ENCODE measurements at places on chromosomes 7 and 10.

- no peak for DNase-seq
These were observed 156.4 kb upstream of the MTPN start for GRCh38 chr7:136133551-136133950.

DNA sequence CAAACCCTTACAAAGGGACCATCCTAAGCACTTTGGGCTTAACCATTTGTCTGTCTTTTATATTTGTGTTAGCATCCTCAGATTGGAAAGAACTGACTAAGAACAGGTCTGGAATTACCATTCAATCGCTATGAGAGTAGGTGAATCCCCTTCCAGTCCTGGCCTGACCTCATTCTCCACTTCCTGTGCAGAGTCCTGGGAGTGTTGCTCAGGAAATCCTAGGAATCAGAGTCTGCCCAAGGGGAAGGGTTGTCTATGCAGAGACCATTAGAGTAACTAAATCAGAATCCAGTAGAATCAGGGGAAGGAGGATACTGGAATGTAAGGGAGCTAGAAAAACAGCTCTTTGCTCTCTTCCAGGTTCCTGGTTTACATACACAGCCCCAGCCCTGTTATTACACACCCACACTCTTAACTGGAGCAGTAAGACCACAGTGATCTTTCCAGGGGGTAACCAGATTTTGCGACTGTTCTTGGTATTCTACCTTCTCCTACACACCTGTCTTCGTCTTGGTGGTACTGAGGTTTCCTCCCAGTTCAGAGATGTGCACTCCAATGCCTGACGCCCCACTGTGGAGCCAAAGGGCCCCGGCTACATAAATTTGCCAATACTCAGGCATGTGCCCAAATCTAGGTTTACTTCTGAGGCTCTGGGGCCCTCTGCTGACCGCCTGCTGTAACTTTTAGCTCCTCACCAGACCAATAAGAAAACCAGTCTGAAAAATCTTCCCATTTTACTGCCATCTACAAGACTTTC lies 103.7 kb downstream of the RNF216 start:
- peak; percentile 70 for DNase-seq

DNA sequence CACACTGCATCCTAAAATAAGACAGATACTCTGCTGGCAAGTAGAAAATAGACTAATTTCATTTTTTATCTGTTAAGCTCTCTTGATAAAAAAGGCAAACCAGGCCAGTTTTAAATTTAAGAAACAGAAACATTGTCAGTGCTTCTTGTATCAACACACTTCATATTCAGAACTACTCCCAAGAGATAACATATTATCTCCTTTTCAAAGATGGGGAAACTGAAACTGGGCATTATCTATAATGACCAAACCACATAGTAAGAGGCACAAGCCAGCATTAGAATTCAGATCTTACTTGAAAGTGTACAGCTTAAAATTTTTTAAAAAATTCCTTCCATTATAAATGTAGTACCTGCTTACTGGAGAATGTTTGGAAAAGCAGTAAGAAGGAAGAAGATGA lies 14.7 kb downstream of the SRI start:
- DNase-seq = no peak

DNA sequence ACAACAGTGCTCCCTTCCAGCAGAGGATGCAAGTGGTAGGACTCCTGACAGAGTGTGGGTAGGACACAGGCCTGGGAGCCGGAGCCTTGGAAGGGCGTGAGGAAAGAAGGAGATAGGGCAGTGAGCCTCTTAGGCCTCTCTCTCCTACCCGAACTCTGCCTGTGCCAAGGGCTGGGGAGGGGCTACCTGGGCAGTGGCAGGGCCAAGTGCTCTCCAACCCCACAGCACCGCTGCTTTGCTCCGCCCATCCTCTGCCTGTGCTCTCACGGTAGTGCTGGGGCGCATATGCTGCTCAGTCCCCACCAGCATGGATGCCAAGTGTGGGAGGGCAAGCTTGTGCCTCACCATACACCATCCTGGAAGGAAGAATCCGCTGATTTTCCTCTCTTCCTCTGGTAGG lies 7.5 kb downstream of the FAM131B start:
- no peak for DNase-seq

DNA sequence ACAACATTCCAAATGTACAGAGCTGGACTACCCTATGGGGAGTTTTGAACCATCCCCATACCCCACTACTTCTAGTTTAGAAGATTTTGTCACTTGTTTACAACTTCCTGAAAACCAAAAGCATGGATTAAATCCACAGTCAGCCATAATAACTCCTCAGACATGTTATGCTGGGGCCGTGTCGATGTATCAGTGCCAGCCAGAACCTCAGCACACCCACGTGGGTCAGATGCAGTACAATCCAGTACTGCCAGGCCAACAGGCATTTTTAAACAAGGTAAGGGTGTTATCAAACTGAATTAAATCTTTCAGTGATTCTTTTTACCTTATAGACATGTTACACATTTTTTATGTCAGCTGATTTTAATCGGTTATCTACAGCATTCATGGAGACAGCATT lies 41.5 kb downstream of the AHR start:
- no peak for DNase-seq

DNA sequence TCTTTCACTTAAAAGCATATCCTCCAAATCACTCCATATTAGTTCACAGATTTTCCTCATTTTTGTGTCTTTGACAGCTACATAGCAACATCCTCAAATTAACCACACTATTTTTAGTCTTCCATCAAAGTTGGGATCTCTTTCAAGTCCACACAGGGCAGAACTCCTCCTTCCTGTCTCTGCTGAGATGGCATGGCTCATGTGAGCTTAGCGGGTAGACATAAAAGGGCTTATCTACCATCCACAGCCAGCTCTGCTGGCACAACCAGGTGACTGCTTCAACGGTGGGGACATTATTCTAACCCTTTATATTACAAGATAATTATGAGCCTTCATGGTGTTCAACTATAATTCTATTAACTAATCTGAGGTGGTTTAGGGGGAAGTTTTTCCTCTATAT lies 35.5 kb downstream of the ICA1 start:
- DNase-seq = no peak

- DNase-seq = no peak
These were observed 1509.7 kb upstream of the LRRTM3 start for GRCh38 chr10:65416094-65416493.

DNA sequence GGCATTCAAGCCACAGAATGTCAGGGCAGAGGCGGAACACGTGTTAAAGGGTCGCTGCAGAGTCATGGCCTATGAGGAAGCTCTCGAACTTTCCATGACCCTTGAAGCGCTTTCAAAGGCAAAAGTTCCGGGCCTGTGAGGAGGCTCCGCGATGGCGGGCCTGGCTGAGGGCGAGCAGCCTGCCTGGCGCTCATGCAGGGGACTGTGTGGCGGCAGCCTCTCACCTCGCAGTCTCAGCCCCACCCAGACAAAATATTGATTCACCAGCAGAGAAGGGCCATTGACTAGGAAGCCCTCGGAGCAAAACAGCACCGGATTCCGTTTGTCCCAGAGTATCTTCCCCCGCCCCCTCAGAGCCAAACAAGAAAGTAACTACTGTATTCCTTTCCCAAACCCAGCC lies 12.8 kb upstream of the CNNM1 start:
- no peak for DNase-seq

- DNase-seq = no peak
These were observed 320.9 kb downstream of the WDR11 start for GRCh38 chr10:121171825-121172787.

DNA sequence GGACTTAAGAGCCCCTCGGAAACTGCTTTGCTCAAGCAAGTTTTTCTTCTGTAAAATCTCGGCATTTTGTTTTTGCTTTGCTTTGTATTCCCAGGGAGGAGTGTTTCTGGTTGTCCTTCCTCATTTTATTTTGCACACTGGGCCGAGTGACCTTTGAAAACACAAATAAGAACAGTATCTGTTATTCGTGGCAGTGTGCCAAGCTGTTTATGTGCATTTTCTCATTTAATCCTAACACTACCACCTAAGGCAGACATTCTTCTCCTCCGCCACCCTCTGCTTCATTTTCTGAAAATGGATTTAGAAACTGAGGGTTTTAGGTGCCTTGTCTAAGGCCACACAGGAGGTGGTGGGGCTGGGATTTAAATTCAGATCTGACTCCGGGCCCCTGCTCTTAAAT lies 218.5 kb downstream of the TCF7L2 start:
- DNase-seq = no peak

DNA sequence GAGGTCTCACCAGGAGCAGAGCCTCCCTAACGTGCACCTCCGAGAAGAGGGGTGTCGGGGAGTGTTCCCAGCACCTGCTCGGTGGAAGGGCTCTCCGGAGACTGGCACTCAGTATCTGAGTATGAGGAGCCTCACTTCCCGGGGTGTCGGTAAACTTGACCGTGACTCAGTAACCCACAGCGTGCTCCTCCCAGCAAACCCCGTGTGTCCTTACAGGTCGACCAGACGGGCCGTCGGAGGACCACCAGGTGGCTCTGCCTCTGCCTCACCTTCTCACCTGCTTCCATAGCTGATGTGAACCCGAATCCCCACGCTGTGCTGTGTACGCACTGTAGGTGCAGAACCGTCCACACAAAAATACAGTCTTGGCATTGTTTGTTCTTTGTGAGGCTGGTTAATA lies 29.0 kb upstream of the KNDC1 start:
- DNase-seq = no peak

GRCh38 chr10:71735709-71736569 lies 16.4 kb upstream of the C10orf105 start:
- DNase-seq = no peak

DNA sequence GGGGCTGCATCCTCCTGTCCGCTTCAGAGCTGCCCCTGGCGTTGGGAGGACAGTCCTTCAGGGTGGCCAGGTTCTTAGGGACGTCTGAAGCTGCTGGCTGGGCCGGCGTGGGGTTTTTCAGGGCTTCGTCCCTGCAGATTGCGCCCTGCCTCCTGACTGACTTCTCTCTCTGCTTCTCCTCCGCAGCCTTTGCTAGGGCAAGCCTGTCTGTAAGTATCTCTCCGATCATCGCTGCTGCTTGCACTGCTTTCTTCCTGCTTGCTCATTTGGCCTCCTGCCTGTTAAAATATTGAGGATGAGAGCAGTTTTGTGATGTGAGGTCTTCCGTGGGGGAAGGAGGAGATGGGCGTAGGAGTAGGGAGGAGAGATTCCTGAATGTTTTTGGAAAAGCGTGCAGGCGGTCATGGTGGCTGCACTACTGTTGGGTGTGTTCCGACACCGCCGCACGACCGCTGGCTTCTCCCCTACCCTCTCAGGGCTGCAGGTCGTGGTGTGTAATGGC lies 25.3 kb downstream of the PFKFB3 start:
- DNase-seq = peak; percentile 18

GRCh38 chr7:158076215-158076614 lies 511.4 kb downstream of the PTPRN2 start:
- no peak for DNase-seq

GRCh38 chr7:77879272-77879671 lies 80.7 kb downstream of the PHTF2 start:
- no peak for DNase-seq

DNA sequence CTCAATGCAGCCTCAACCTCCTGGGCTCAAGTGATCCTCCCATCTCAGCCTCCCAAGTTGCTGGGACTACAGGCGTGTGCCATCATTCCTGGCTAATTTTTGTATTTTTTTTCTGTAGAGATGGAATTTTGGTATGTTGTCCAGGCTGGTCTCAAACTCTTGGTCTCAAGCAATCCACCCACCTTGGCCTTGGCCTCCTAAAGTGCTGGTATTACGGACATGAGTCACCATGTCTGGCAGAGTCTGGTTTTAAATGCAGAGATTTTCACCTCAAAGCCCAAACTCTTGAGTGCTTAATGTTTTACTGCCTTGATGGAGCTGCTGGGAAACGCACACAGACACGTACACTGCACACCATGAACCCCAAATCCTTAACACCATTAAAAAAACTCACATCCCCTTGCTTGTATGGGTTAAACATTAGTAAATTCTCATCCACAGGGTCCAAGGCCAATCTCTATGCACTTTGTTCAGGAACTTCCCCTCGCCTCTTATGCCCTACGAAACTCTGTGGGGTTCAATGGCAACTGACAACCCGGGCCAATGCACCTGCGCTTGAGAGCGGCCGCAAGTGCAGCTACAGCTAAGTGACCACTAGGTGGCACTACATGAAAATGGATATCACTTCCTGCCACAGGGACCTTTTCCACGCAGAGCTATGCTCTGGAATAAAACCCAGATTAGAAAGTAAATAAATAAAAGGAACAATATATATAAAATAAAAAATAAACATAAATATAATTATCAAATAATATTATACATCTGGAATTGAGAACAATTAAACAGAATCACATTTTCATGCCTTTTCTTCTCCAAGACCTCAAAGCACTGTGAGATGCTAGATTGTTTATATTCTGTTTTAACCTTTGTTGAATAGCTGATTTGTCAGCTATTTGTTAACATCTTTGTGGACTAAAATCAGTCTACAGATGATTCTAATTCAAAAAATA lies 66.9 kb upstream of the AFAP1L2 start:
- peak; percentile 65 for DNase-seq
